CD4-positive, CD25-positive, alpha-beta regulatory T cell (primary cell): ENCODE measurements at places on chromosomes 3 and 15. TPM values are rescaled to one million over a fixed set of nuclear protein-coding genes. Genes with fewer than 3 reads are reported as not detected.

CCDC54 gene
- polyA plus RNA-seq, result not detected

SERPINI2 gene
- not detected for polyA plus RNA-seq

CLRN1 gene
- not detected for polyA plus RNA-seq

- DNase-seq, result no peak
These were observed 39.0 kb downstream of the MYH15 start for GRCh38 chr3:108471426-108471825.

- no peak for DNase-seq
These were observed 99.5 kb upstream of the ZBTB20 start for GRCh38 chr3:115246461-115247020.

GRCh38 chr3:171871392-171872274 lies 28.5 kb downstream of the TMEM212 start:
- no peak for DNase-seq
